ENCODE measurements at places on chromosomes 6 and 20.

DNA sequence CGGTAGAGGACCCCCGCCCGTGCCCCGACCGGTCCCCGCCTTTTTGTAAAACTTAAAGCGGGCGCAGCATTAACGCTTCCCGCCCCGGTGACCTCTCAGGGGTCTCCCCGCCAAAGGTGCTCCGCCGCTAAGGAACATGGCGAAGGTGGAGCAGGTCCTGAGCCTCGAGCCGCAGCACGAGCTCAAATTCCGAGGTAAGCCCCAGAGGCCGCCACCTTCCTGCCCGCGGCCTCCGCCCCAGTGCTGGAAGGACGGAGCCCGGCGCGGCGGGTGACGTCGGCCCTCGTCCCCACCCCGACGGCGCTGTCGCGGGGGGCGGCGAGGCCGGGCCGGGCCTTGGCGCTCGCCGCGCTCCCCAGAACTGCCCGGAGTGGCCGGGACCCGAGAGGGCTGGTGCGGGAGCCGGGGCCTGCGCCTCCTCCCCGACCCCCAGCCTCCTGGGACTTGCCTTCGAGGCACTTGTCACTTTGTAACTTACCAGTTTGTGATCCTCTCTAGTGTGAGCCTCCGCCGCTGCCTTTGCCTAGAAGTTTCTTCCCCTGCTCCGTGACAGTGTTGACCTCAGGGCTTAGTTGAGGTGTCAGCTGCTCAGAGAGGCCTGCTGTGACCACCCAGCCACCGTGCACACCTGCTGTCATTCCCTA, 417 bp downstream of the VAPB start:
- H3K27me3 ChIP-seq = no peaks in the 10 kb centered on the region
- peak overlapping the region; percentile 96 for H3K27ac ChIP-seq
- peak overlapping the region; percentile 86 for H3K4me3 ChIP-seq

- H3K27ac ChIP-seq = no peak overlapping the region
- no peaks in the 10 kb centered on the region for H3K4me1 ChIP-seq
- no peaks in the 10 kb centered on the region for H3K36me3 ChIP-seq
Measured at GRCh38 chr20:1888796-1889463, 6.3 kb upstream of the SIRPA start.

DNA sequence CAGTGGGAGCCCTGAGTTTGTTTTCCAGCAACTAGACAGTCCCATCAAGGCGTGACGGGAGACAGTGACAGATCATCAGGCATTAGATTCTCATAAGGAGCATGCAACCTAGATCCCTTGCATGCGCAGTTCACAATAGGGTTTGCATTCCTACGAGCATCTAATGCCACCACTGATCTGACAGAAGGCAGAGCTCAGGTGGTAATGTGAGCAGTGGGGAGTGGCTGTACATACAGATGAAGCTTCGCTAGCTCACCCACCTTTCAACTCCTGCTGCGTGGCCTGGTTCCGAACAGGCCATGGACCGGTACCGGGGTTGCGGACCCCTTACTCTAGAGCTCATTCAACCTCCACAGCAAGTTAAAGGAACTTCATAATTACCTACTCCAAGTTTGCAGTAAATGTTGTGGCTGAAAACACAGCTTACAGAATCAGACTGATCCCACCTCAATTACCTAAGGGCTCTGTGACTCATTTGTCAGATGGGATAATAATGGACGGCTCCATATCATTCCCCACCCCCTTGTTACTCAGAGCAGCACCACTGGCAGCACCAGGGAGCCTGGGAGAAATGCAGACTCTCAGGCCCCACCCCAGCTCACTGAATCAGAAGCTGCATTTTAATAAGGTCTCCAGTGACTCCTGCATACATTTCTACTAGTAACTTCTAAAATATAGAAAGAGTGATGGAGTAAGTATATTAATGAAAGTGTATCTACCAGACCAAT, 15.7 kb downstream of the PXMP4 start:
- H3K4me3 ChIP-seq = no peak overlapping the region
- H3K27ac ChIP-seq = no peak overlapping the region
- H3K4me1 ChIP-seq = no peaks in the 10 kb centered on the region
- H3K27me3 ChIP-seq = no peaks in the 10 kb centered on the region
- no peak for DNase-seq
- no peaks in the 10 kb centered on the region for H3K36me3 ChIP-seq

DNA sequence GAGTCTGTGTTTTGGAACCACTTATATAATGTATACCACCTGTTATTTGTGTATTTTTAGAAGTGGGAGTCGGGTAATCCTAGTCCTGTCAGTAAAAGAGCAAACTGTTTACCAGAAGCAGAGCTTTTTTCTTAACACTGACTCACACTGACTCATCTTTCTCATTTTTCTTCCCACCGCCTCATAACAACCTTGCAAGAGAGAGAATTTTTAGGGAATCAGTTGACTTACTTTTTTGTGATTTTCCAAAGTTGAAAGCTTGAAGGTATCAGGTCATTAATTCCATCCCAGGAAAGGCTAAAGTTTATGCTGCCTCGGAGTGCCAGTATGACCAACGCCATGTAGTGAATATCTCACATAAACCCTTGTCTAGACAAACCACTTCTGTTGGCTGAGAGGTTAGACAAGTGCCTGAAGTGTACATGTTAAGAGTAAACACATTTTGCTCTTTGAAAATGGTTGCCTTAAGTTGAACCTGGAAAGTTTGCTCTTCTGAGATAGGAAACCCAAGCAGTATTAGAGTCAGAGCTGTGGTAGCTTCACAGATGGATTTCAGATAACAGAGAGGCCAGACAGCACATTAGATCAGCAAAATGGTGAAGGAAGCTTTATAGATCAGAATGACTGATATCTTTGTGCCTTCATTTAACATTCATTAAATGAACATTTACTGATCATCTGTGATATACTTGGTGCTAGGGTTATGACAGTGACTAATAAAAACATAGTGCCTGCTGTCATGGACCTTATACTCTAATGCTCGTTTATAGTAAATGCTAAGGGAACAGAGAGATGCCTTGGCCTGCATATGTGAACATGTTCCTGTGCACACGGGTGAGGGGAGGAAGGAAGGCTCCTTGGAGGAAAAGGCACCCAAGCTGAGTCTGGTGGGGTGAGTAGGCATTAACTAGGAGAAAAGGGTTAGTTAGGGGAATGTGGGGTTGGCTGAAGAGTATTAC, 29.1 kb upstream of the PKIG start:
- H3K27me3 ChIP-seq = no peaks in the 10 kb centered on the region
- no peaks in the 10 kb centered on the region for H3K36me3 ChIP-seq
- no peak for DNase-seq
- no peaks in the 10 kb centered on the region for H3K4me1 ChIP-seq

DNA sequence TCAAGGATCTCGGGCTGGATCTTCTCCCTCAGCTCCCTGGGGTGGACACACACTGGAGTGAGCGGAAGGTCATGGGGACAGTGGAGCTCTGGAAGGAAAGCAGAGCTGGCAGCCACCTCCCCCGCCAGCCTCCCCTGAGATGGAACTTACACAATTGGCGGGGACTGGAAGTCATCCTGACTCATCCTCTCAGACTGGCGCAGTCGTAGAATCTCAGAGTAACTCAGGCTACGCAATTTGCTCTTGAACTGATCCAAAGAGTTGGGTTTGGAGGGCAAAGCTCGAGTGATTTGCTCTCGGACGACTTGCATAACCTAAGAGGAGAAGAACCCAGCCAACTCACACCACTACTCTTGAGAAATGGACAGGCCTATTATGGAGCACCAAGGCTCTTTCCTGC, 34.8 kb downstream of the ELMO2 start:
- H3K36me3 ChIP-seq = peaks cover 79% of the 10 kb centered on the region
- no peak for DNase-seq
- no peak overlapping the region for H3K27ac ChIP-seq

DNA sequence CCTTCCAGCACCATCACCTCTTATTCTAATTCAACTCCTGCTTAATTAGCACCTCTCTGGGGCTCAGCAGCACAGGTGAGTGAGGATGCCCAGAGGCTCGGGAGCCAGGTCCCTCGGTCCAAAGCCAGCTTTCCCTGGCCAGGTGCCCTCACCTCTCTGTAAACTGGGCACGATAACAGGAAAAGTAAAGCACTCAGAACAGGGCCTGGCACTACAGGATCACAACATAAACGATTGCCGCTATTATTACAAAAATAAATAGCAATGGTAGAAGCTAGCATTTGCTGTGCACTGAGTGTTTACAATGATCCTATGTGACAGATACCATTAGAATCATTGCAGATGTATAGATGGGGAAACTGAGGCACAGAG, 2.6 kb downstream of the BPIFB2 start:
- H3K4me1 ChIP-seq = no peaks in the 10 kb centered on the region
- DNase-seq = no peak

- no peaks in the 10 kb centered on the region for H3K27me3 ChIP-seq
- no peak overlapping the region for H3K27ac ChIP-seq
- no peak for DNase-seq
- peaks cover 14% of the 10 kb centered on the region for H3K4me1 ChIP-seq
- no peaks in the 10 kb centered on the region for H3K36me3 ChIP-seq
Measured at GRCh38 chr6:121439475-121439874, 4.0 kb downstream of the GJA1 start.

DNA sequence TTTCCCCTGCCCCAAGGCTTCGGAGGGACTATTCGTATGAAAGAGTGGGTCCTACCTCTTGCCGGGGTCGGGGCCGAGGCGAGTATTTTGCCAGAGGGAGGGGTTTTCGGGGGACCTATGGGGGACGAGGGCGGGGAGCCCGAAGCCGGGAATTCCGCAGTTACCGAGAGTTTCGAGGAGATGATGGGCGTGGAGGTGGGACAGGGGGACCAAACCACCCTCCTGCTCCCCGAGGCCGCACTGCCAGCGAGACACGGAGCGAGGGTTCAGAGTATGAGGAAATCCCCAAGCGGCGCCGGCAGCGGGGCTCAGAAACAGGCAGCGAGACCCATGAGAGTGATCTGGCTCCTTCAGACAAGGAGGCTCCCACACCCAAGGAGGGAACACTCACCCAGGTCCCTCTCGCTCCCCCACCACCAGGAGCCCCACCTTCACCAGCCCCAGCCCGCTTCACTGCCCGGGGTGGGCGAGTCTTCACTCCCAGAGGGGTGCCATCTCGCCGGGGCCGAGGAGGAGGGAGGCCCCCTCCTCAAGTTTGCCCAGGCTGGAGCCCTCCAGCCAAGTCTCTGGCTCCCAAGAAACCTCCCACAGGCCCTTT, 11.3 kb downstream of the PRRC2A start:
- no peaks in the 10 kb centered on the region for H3K4me1 ChIP-seq
- no peaks in the 10 kb centered on the region for H3K27me3 ChIP-seq
- no peak for DNase-seq
- H3K36me3 ChIP-seq = peaks cover 78% of the 10 kb centered on the region
- H3K27ac ChIP-seq = no peak overlapping the region

DNA sequence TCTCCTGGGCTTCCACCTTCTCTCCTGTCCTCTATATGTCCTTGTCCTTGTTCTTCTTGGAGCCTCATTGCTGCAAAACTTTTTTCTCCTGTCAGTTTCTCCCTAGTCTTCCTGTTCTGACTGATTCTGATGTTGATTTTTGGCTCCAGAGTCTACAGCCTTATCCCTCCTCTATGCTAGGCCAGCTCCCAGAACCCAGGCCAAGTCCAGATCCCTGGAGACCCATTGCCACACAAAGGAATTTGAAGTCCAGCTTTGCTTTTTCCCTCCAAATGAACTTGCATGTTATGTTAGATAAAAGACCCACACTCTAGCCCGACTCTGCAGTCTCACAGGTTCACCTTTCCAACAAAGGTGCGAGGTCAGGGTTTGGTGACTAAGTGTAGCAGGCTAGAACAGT, 203.1 kb downstream of the FNDC1 start:
- H3K27me3 ChIP-seq = no peaks in the 10 kb centered on the region
- no peaks in the 10 kb centered on the region for H3K36me3 ChIP-seq
- no peak overlapping the region for H3K27ac ChIP-seq

GRCh38 chr20:56431471-56431870, 19.4 kb downstream of the CASS4 start:
- H3K27ac ChIP-seq = no peak overlapping the region
- H3K4me1 ChIP-seq = peaks cover 49% of the 10 kb centered on the region
- no peaks in the 10 kb centered on the region for H3K27me3 ChIP-seq
